ENCODE measurements at places on chromosomes 6 and 20.

DNA sequence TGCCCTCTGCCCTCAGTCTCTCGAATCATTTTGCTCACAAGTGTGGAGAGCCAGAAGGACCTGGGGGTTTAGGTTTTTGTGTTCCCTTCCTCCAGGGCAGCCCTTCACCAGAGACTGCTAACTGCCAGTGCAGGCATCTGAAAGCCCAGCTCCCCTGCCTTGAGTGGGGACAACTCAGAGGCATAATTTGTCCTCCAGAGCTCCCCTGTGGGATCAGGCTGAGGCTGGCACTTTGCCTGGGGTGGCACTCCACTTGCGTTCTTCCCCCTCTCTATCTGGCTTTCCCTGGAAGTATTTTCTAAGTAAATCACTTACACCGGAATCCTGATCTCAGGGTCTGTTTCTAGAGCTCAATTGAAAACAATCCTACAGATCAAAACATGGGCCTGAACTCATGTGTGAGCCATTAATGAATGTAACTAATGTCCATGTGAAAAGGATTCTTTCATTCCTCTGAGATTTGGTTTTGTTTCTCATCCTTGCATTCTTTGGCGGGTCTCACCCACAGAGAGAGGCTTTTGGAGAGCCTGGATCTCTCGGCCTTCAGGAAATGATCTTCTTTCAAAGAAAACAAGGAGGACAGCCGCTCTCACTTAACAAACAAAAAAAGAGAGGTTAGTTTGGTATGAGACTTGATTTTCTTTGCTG, 125.7 kb upstream of the RIPOR2 start:
- no peak for DNase-seq

DNA sequence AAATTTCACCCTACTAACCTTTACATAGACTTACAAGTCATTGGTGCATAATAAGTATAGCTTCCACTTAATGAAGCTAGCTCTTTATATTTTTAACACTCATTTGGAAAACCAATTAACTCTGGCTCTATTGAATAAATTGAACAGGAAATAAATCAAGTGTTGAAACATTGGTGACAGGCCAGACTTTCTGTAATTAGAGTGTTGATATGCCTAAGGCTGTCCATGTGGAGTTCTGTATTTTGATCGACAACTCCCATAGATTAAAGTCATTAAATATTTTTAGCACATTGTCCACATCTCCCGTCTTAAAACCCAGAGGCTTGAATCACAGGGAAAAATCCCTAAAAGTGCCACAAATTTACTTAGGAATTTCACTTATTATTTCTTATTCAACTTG, 468.3 kb downstream of the KHDRBS2 start:
- DNase-seq, result no peak

DNA sequence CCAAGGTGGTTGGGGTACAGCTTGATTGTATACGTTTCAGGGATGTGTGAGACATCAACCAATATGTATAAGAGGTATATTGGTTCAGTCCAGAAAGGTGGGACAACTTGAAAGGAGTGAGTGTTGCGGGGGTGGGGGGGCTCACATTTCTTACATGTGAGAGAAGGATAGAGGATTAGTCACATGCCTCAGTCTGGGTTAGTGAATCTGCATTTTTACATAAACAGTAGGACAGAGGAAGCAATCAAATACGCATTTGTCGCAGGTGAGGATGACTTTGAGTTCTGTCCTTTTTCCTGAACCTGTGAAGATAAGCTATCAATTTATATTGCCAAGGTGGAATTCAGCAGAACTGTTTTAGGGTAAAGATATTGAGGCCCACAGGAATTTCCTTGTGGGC, 42.1 kb upstream of the TBC1D32 start:
- DNase-seq, result no peak

GRCh38 chr6:52115145-52115741, 27.8 kb upstream of the PKHD1 start:
- DNase-seq, result no peak

- DNase-seq, result no peak
Observed at GRCh38 chr6:138594758-138595140, 95.5 kb upstream of the NHSL1 start.

GRCh38 chr20:63945031-63945658, 11.1 kb downstream of the UCKL1 start:
- no peak for DNase-seq

DNA sequence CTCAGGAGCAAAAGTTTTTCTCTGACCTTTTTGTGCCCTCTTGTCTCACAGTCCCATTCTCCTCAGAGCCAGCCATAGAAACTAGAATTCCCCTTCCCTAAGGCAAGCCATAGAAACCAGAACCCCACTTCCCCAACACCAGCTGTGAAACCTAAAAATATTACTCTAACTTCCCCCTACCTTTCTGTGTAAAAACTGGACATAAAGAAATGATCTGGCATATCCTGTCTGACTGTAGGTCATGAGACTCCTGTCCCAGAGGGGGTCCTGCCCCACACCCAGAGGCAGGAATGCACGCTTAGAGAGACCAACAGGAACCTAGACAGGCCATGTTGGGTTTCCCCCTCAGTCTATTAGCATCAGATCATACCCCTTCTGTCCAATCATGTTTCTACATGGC, 140.6 kb upstream of the SLC22A16 start:
- no peak for DNase-seq

- no peak for DNase-seq
Observed at GRCh38 chr6:45946887-45947286, 68.8 kb downstream of the CLIC5 start.

- DNase-seq, result no peak
Observed at GRCh38 chr20:62030834-62031434, 34.7 kb downstream of the TAF4 start.

DNA sequence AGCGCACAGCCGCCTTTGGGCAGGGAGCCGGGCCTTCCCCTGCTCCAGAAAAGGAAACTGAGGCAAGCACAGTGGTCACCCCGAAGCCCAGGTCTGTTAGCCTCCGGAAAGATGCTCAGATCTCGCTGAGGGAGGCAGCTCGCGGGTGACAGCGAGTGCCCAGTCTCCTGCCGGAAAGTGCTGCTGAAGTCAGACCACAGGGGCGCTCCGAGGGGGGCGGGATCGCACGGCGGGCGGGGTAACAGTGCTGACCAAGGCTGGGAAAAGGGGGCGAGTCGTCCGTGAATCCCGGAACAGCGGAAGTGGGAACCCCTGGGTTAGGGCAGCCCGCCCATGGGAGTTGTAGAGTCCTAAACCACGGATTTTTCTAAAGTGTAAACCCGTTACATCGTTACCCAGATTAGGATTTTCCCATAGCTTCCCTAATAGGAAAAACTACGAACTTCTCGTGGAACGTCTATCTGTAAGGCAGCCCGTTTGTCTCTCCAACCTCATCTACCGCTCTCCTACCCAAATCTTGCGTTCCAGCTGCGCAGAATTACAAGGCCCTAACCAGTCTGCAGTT, 504 bp downstream of the VPS16 start:
- no peak for DNase-seq

GRCh38 chr20:49132995-49133478, 55.1 kb downstream of the STAU1 start:
- DNase-seq, result no peak

DNA sequence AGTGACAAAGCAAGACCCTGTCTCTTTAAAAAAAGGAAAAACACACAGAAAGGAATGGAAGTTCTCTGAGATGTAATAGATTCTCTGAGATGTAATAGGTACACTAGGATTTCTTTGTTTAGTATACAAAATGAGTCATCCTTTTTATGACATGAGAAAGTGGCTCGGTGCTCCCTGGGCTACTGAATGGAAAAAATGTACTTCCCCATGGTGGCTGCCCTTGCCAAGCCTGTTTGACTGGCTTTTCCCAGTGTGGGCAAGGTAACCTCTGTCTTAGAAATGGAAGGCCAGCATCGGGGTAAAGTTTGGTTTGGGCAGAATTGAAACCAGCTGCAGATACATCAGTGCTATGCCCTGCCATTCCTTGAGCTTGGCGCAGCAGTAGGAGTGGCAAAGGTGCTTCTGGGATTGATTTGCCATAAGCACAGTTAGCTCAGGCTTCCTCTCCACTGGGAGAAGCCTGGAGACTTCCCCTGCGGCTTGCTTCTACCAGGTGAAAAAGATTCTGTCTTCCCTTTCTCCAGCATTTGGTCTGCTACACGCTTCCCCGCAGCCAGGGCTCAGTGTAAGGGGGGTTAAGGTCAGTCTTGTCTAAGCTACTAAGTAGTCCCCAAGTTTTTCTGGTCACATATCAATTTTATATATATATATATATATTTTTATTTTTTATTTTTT, 24.5 kb downstream of the ARFGEF2 start:
- DNase-seq, result no peak

- no peak for DNase-seq
Observed at GRCh38 chr6:78629836-78630235, 237.5 kb upstream of the IRAK1BP1 start.
